Epithelial cell of proximal tubule (primary cell): ENCODE measurements at places on chromosomes 4 and X. TPM values are rescaled to one million over a fixed set of nuclear protein-coding genes. Genes with fewer than 3 reads are reported as not detected.

Gene IL2RG
- not detected in 2 replicates for total RNA-seq

Gene CCSER1
- total RNA-seq: 0.65 TPM in 1 of 2 replicates, not detected in the other

Gene HPGDS
- total RNA-seq: not detected in 2 replicates

Gene AMTN
- total RNA-seq: not detected in 2 replicates

Gene MXRA5
- 0.07 and 0.40 TPM in 2 replicates for total RNA-seq
